ENCODE measurements at places on chromosomes 7 and 10. TPM values are rescaled to one million over a fixed set of nuclear protein-coding genes. Genes with fewer than 3 reads are reported as not detected.

DNA sequence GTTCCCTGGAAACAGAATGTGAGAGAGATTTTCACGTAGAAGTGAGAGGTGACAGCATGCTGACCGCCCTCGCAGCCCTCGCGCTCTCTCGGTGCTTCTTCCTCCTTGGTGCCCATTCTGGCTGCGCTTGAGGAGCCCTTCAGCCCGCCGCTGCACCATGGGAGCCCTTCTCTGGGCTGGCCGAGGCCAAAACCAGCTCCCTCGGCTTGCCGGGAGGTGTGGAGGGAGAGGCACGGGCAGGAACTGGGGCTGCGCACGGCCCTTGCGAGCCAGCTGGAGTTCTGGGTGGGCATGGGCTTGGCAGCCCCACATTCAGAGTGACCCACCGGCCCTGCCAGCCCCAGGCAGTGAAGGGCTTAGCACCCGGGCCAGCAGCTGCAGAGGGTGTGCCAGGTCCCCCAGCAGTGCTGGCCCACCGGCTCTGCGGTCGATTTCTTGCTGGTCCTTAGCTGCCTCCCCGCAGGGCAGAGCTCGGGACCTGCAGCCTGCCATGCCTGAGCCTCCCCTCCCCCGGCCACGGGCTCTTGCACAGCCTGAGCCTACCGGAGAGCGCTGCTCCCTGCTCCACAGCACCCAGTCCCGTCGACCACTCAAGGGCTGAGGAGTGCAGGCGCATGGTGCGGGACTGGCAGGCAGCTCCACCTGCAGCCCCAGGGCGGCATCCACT, 888.7 kb upstream of the ZWINT start:
- DNase-seq, result peak; percentile 25

Gene TRIM56
- total RNA-seq, result 22.7 TPM

- DNase-seq, result peak; percentile 90
Measured at GRCh38 chr10:24866604-24867583, 85.5 kb downstream of the PRTFDC1 start.

DNA sequence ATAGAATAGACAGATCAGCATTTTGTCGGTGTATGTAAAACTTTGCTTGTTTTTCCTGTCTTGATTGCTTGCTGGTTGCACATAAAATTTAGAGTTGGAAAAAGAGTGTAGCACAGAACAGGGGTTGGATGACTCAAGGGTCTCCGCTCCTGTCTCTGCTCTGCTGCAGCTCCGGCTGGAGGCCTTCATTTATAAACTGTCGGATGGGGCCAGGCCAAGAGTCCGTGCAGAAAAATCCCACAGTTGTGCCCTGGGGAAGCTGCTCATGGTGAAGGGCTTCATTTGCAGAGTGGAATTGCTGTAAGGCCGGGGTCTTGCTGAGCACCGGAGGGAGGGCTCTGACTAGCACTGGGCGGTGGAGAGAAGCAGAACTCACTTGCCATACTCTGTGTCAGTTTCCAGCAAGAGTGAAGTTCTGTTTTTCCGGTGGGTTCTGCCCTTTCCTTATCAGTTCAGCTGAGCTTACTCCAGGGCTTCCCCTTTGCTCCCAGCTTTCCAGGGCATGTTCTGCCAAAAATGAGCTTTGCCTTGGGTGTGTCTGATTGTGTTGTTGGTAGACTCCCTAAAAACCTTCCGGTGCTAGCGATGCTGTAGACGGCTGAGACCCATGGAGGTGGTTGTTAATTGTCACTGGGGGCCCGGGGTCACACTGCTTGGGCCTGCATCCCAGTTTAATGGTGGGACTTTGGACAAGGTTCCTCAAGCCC, 67.2 kb downstream of the CAMK1D start:
- peak; percentile 64 for DNase-seq

Gene PNLIPRP1
- total RNA-seq, result not detected

- no peak for DNase-seq
Measured at GRCh38 chr10:20890009-20890408, 7.1 kb downstream of the NEBL start.

GRCh38 chr7:28490831-28491230, 78.5 kb downstream of the CREB5 start:
- peak; percentile 37 for DNase-seq

GRCh38 chr7:150947241-150947745, 30.8 kb downstream of the KCNH2 start:
- no peak for DNase-seq

Gene GNAT3
- total RNA-seq, result not detected

- DNase-seq, result no peak
Measured at GRCh38 chr10:18429335-18429734, 222.1 kb downstream of the NSUN6 start.

DNA sequence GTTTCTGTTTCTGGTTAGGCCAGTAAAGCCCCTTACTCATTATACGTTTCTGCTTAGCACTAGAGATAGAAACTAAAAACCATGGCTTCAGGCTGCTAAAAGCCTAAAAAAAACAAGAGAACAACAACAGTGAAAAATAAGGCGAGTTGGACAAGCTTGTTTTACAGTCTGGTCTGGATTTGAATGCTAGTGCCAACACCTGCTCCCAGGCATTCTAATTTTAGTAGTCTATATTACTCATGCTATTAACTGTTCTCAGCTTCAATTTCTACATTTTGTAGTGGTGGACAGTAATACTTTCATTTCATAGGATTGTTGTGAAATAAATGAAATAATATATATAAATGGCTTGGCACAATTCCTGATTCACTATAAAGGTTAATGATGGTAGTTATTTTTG, 108.5 kb downstream of the HBP1 start:
- no peak for DNase-seq

GRCh38 chr7:55786901-55787300, 75.7 kb downstream of the SEPTIN14 start:
- no peak for DNase-seq

Gene GIMAP2
- 8.3 TPM for total RNA-seq

DNA sequence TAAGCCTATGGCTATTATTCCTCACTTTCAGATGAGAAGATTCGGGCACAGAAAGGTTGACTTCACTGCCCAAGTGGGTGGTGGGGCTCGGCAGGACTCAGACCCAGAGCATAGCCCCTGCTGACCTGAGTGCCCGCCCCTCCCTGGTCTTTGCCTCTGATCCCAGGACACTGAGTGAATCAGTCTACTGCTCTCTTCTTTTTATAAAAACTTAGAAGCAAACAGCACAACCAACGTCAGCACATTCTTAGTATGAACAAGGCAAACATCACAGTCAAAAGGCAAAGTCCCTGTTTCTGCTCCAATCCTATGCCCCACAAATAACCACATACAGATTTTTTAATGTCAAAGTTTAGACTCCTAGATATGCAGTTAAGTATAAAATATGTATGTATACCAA, 237.8 kb downstream of the ZMYND11 start:
- DNase-seq, result no peak

GRCh38 chr7:147809786-147810185, 780.8 kb upstream of the C7orf33 start:
- no peak for DNase-seq

Gene PTF1A
- total RNA-seq, result not detected

DNA sequence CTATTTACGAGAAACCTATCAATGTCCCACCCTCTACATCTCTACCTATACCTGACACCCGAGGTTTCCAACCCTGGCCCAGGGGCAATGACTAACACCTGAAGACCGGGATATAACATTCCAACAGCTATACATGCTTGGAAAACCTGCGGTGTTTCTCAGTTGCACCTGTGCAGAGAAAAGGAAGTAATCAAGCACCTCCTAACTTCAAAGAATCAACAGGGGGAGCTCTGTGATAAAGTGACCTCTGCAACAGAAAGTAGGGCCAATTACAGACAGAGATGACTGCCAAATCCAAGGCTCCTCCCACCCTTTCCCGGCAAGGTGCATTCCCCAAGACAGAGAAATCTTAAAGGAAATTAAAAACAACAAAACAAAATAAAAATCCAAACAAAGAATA, 41.3 kb downstream of the CCDC6 start:
- peak; percentile 52 for DNase-seq

DNA sequence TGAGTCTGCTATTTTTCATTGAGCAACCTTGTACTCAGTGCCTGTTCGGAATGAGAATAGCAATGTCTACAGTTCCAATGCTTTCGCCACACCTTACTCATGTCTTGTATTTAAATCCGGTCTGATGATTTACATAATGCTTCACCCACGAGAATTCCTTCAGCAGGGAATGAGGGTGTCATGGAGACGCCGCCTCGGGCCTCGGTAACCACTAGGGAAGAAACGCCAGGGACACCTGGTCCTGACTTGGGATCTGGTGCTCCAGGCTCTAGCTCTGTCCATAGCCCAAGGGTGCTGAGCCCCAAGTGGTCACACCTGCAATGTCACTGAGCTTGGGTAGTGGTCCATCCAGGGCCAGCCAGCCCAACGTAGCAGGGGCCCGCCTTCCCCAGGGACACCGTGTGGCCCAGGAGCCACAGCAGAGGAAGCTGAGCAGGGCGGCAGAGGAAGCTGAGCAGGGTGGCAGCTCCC, 37.4 kb downstream of the PRKAG2 start:
- no peak for DNase-seq

Gene CPEB3
- total RNA-seq, result 7.2 TPM

Gene CALY
- not detected for total RNA-seq

Gene FBXO24
- total RNA-seq, result 0.74 TPM

Gene AGR2
- total RNA-seq, result not detected

DNA sequence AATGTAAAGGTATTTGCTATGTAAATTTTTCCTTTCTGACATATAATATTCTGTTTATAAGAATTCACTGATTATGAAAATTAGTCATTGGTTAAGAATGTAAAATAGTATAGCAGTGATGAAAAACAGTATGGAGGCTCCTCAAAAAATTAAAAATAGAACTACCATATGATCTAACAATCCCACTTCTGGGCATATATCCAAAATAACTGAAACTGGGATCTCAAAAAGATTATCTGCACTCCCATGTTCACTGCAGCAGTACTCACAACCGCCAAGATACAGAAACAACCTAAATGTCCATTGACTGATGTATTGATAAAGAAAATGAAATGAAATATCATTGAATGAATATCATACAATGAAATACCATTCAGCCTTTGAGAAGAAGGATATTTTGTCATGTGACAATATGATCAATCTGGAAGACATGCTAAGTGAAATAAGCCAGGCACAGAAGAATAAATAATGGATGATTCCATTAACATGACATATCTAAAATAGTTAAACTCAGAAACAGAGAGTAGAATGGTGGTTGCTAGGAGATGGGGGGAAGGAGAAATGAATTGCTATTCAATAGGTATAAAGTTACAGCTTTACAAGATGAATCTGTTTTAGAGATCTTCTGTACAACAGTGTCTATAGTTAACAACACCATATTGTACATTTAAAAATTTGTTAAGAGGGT, 14.0 kb downstream of the C10orf88 start:
- DNase-seq, result no peak

Gene UCN3
- not detected for total RNA-seq

Gene NDUFA5
- 312 TPM for total RNA-seq

DNA sequence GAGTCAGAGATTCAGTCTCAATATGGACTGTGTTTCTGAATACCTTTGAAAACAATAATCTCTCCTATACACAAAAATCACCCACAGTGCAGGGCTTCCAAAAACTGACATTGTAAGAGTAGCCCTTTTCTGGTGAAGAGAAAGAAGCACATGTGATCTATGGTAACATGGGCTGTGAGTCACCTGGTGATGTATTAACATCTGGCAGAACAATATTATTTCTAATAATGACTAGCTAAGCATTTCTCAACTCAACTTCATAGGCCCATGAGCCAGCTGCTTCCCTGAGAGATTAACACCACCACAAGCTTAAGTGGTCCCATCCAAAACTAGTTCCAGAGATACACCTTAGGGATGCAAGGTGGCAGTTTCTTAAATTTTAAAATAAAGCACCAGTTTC, 331.0 kb upstream of the NRP1 start:
- DNase-seq, result no peak

GRCh38 chr7:105821527-105821926, 54.9 kb downstream of the ATXN7L1 start:
- DNase-seq, result no peak

DNA sequence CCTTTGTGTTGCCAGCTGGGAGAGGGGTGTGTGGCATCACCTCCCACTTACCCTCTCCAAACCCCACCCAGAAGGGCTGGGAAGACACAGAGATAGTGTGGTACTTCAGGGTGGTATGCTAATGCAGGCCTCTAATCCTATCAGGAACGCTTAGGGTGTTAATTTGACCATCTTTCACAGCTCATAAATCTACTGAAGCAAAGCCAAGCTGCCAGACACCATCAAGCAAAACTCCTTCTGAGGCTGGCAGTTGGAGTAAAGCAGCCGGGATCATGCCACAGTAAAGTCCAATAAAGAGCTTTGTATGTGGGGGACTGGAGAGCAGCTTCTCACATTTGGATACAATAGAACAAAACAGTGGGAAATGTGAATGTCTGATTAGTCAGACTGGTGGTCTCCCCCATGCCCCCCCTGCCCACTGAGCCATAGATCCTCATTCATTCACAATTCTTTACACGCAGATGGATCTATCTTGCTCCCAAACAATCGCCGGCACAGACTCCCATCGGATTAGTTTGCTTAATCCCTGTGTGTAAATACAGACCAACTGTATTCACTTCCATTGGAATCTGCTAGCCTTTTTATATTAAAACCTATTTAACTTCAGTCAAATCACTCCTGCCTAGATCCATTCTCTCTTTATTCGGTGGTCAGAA, 29.6 kb downstream of the FGFBP3 start:
- no peak for DNase-seq

DNA sequence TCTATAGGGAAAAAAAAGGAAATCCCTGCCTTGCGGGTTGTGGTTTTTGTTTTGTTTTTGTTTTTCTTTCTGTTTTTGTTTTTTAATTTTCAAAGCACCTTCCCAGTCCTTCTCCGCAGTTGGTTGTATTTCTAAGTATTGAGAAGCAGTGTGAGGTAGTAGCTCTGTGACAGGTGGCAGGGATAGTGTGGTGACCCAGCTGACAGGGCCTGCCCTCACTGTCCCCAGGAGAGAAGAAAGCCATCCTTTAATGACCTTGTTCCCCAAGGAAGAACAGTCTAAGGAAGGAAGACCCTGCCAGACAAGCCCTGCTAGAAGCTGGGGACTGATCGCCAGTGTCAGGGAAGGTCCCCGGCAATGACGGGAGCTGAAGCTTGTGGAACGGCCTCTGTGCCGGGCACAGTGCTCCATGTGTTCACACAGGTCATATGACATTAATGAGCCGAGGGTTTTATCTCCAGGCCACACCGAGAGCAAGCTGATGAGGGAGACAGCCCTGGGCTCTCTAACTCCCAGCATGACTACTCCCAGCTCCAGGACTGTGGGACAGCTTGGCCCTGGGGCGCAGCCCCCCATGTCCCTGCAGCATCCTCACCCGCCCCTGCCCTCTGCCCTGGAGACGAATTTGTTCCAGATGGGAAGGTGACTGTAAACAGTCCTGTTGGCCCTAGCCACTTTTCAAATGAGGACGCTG, 69.0 kb upstream of the LRRC18 start:
- peak; percentile 48 for DNase-seq

DNA sequence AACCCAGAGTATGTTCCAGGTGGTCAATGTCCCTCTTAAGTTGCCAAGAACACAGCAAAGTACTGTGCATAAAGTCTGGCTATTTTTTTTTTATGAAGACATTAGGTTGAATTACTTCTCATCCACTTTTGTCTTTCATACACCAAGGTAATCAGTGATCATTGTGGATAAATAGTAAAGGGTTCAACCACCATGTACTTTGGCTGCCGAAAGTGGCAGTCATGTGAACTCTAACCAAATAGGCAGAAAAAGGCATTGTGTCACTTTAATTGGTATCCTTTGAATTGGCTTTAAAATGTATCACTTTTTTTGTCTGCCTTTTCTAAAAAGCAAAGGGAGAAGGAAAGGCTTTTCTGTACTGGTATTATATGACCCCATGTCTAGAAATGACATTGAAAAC, 7.3 kb downstream of the ITIH2 start:
- no peak for DNase-seq

GRCh38 chr10:58712982-58713381, 200.3 kb downstream of the BICC1 start:
- no peak for DNase-seq

- no peak for DNase-seq
Measured at GRCh38 chr10:133219782-133220181, 10.2 kb upstream of the UTF1 start.
